ENCODE measurements at places on chromosomes 7 and 10.

GRCh38 chr10:50332108-50332842 is 81.0 kb upstream of the ASAH2 start:
- no peak for DNase-seq

GRCh38 chr10:59508296-59508695 is 145.9 kb upstream of the FAM13C start:
- DNase-seq, result no peak

DNA sequence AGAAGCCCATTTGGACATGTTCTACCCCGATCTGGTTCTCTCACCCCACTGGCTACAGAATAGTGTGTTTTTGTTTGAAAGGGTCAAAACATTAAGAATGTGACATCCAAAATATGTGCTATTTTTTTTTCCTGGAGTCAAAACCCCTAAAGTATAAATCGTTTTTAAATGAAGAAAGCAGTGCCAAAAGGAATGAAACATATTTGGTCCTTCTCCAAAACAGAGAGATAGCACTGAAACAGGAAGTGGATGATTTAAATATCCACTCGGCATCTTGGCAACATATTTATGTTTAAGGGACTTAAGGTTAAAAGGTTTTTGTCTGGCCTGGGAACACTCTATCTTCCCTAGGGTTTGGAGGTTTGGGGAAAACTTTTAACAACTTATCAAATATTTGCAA is 32.3 kb downstream of the CALD1 start:
- DNase-seq, result no peak

DNA sequence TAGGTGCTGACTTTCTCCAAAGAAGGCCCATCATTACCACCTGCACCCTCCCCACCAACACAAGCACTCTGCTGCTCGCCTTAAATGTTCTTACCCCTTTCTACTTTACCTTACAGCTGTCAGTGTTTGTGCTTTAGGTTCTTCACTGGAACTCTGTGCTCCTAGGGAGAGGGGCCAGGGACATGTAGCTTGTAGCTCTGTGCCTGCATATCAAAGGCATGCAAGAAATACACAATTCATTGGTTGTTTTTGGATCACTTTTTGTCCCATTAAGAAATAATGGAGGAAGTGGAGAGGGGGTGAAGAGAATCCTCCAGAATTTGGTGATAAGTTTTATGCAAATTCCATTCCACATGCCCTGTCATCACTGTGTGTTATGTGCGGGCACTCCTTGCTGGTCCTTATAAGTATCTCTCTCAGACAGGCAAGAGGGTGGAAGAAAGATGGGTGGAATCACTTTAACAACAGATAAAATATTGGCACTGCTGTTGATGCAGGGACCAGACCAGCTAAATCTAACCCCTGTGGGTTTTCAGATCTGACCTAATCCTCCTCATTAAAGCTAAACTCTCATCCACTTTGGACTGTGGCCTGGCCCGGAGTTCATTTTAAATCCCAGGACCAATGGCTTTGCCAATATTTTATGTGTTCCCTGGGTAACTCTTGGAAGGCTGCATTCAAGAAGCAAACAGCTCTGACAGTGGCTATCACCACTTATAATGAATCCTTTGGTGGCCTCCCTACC is 375.8 kb upstream of the NFE2L3 start:
- no peak for DNase-seq

DNA sequence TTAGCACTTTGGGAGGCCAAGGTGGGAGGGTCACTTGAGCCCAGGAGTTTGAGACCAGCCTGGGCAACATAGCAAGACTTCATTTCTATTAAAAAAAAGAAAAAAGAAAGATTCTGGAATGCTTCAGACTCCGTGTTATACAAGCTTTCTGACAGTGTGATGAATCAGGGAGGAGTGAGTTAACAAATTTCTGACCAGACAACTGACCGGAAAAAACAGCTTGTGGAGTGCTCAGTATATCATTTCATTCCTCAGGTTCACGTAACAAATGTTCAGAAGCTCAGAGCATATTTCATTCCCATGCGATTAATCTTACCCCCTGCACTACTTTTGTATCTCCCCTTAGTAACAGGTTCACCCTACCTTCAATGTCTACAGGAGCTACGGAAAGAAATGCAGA is 28.6 kb upstream of the TNPO3 start:
- DNase-seq, result no peak

GRCh38 chr10:47340608-47341170 is 7.5 kb upstream of the RBP3 start:
- DNase-seq, result peak; percentile 79

- no peak for DNase-seq
These were observed 20.0 kb upstream of the PARP12 start for GRCh38 chr7:140082770-140083169.

DNA sequence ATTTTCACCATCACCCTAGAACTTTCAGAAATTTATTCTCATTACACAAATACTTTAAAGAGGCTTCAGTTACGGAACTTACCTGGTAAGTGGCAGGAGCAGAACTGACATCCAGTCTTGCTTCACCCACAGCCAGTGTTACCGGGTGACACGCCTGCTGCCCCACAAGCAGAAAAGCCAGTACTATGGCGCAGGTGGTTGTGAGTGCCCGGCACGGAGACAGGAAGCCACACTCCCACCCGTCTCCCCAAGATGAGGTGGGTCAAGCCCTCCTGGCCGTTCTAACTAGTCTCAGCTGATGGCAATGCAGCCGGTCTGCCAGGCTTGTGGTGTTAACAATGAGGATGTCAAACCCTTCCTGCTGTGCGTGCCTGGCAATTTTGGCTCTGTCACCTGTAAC is 86.9 kb downstream of the PROSER2 start:
- DNase-seq, result no peak

- no peak for DNase-seq
These were observed 130.1 kb downstream of the OTUD1 start for GRCh38 chr10:23568996-23569395.

DNA sequence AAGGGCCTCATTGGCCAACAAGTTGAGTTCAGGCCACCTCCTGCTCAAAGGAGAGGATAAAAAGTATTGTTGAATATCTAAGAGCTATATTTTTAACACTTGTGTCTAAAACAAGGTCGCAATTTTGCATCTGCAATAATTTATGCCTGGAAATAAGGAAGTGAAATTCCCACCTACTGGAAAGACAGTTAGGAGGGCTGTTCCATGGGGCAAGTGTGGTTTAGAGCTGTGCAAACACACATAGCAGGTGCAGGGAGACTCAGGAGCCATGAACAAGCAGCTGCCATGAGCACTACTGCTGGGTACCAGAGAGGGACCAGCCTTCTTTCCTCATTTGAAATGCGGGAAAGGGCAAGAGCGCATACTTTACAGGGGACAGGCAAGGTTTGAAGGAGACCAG is 35.5 kb upstream of the IKZF1 start:
- DNase-seq, result no peak

GRCh38 chr10:88196291-88196690 is 332.9 kb downstream of the PTEN start:
- DNase-seq, result no peak

- peak; percentile 35 for DNase-seq
These were observed 167.0 kb downstream of the SFMBT2 start for GRCh38 chr10:7243873-7244272.

DNA sequence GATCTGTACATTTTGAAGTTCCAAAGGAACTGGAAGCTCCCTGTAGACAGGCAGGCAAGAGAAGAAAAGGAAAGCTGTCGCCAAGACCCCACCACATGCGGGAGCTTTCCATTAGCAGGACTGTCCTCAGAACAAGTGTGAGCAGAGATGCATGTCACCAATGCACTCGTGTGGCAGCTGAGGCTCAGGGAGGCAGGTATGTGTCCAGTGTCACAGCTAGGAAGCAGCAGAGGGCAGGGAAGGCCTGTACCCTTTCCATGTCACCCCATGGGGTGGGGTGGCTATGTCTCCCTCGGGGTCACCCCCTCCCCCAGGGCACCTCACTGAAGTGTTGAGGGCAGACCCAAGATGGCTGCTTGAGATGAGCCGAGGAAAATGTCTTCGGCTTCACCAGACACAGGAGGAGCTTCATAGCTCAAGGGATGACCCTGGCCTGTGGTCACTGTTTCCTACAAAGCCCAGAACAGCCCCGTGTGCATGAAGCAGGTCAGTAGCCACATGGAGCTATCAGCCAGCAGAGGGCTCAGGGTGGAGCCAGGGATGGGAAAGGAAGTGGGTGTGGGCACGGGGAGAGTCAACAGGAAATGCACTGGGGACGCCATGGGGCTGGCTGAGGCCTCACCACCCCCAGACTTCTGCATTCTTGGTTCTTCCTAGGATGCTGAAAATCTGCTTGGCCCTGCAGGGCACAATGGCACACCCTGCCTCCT is 96.6 kb downstream of the FAM53B start:
- DNase-seq, result peak; percentile 88

DNA sequence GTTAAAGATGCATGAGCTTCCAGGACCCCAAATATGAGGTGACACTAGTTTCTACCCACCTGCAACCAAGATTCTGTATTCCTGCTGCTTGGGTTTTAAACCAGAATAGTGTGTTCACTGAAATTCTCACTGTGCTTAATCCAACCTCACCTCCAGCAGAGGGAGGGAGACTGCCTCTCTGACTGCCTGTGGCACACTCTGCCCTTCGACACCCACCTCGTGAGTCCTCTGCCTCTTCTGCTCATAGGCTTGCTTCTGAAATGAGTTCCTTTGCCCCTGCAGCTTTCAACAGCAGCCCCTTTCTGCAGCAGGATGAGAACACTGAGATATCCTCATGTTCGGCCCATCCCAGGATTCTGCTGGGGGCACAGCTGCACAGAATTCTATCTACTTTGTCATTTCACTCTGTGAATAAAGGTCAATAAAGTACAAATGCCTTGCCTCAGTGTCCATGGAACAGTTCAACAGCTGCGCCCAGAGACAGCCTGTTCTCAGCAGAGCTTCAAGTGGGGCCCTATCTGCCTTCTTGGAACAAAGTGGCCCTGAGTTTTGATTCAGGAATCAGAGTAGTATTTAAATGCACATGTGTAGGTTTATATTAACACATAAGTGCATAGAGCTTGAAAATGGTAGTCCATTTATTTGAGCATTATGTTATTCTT is 632.5 kb downstream of the TNS3 start:
- no peak for DNase-seq

GRCh38 chr10:90849956-90850749 is 7.7 kb downstream of the HTR7 start:
- no peak for DNase-seq

DNA sequence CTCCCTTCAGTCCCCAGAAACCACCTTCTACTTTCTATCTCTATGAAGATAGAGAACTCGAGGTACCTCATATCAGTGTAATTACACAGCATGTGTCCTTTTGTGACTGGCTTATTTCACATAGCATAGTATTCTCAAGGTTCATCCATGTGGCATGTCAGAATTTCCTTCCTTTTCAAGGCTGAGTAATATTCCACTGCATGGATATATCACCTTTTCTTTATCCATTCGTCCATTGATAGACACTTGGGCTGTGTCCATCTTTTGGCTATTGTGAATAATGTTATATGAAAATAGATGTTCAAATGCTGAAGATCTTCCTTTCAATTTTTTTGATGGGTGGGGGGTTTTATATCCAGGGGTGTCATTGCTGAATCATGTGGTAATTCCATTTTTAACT is 91.8 kb upstream of the CCNY start:
- no peak for DNase-seq

DNA sequence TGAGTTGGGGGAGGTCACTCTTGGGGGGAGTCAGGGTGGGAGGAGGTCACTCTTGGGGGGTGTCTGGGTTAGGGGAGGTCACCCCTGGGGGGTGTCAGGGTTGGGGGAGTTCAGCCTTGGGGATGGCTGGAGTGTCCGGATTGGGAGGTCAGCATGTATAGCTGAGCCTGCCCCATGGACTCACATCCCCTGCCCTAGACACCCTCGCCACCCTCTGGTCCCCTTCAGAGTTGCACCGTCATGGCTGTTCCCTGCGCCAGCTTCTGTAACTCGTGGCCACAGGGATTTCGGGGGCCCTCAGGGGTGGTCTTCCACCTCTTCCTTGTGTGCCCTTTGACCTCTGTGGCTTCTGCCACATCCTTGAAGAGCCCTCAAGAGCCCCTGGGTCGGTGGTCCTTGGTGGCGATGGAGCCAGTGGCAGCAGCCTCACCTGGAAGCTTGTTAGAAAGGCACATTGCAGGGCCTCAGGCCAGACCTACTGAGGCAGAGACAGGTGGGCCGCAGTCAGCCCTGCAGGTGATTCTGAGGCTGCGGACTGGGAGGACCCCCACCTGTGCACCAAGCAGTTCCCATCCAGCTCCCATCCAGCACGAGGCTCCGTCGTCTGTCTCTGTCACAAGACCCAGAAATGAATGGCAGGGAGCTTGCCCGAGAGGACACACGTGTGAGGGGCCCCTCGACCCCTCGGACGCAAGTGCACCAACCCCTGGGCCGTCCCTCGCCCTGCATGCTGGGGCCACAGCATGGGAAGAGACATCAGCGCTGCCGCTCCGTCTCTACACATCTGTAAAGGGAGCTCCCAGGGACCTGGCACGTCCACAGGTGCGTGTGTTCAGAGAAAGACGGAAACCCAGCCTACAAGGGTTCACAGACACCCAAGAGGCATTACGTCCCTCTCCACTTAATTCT is 44.7 kb upstream of the SUN1 start:
- no peak for DNase-seq

GRCh38 chr10:29634105-29634504 is 666 bp downstream of the SVIL start:
- DNase-seq, result no peak

DNA sequence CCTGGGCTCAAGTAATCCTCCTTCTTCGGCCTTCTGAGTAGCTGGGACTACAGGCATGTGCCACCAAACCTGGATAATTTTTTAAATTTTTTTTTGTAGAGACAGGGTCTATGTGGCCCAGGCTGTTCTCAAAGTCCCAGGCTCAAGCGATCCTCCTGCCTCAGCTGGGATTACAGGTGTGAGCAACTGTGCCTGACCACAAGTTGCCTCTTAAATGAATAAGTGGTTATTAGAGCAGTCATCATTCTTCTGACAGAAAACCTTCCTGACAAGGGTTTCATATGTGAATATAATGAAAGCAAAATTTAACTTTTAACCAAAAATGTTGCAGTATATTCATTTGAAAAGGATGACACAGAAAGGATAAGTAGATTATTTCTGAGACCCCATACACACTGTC is 532.5 kb downstream of the GRM8 start:
- DNase-seq, result no peak

DNA sequence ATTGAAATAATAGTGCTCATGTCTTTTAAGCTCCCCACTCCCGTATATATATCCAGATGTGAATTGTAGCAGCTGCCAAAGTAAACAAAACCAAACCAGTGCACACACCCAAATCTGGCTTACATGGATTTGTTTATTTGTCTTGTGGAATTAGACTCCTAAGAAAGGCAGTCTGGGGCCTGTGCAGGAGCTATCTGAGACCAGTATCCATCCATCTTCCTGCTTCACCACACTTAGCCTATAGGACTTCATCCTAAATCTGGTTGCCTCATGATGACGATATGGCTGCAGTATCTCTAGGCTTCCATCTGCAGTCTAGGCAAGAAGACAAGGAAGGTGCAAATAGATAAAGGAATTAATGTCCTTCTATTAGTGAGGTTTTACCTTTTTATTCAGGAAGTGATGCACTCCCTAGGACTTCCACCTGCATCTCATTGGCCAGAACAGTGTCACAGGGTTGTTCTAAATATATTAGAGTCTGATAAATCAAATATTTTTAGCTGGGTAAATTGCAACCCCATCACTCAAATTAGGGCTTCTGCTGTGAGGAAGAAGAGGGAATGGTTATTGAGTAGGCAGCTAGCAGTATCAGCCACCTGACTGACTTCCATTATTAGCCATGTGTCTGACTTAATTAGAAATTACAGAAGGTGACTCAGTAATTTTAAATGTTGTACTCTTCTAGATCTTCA is 6.0 kb downstream of the WIPF3 start:
- no peak for DNase-seq
